Daoy (cell line): ENCODE measurements at places on chromosomes 1 and 21. TPM values are rescaled to one million over a fixed set of nuclear protein-coding genes. Genes with fewer than 3 reads are reported as not detected.

GRCh38 chr1:230768903-230769570 is 21.8 kb downstream of the CAPN9 start:
- DNase-seq: no peak

- peak; percentile 41 for DNase-seq
These were observed 12.8 kb downstream of the TRAPPC10 start for GRCh38 chr21:44024887-44025353.

GRCh38 chr21:27681038-27681437 is 714.1 kb upstream of the ADAMTS5 start:
- no peak for DNase-seq

DNA sequence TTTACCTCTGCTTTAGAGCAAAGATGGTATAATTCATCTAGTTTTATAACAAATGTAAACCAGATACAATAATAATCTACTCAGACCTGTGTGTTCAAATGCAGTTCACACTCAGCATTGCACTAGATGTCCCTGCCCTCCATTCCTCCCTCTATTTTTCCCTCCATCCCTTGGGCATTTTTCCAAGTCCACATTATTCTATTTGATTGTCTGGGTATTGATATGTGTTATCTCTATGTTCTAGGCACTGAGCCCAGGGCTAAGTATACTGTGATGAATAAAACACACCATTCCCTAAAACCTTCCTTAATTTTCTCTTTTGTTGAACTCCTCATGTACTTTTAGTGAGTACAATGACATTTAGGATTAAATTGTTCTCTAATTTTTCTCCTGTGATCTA is 66.2 kb upstream of the HMCN1 start:
- no peak for DNase-seq

- DNase-seq: no peak
These were observed 594.2 kb downstream of the LMO4 start for GRCh38 chr1:87922885-87923284.

FAAH gene
- 3.8 and 6.3 TPM in 2 replicates for total RNA-seq

LORICRIN gene
- total RNA-seq: not detected in 2 replicates

TBCE gene
- total RNA-seq: 31.9 and 71.7 TPM in 2 replicates

ADGRL2 gene
- 18.0 and 20.3 TPM in 2 replicates for total RNA-seq

CDK11B gene
- total RNA-seq: 9.9 and 17.0 TPM in 2 replicates

GPR161 gene
- total RNA-seq: 8.8 and 8.9 TPM in 2 replicates
